AG09309 (cell line): ENCODE measurements at places on chromosomes 5 and 9.

GRCh38 chr9:129342591-129343423 lies 164.7 kb upstream of the IER5L start:
- DNase-seq, result no peak

GRCh38 chr9:107487521-107488374 lies 1.8 kb downstream of the KLF4 start:
- no peak for DNase-seq

DNA sequence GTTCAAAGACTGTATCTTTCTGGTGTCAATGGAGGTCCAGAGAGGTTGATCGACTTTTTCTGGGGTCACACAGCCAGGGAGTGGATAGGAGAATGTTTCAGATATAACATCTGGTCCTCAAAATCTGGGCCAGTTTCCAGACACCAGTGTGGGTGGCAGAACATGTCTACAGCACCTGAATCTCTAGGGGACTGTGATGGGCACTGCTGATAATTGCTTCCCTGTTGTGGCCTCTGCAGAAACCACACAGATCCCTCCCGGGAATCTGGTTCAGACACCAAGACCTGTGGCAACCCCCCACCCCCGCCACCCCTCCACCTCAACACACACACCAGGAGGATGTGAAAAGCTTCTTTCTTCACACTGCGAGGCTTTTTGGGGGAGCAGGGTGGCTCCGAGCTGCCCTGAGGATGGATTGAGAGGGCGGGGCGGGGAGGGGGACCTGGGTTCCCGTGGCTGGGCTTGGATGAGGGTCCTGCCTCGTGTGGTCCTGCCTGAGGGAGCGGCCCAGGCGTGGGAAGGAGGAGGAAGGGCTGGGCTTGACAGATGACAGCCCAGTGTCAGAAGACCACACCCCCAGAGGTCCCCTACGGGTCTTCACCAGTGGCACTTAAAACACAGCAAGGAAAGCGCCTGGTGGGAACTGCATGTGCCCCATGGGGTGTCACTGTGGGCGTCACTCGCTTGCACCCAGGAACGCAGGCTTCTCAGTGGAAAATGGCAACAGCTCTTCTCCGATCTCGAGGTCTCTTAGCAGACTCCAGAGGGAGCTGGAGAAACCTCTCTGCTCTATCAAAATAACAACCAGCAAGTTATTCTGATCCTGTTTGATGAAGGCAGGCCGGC lies 55.2 kb downstream of the TRIP13 start:
- DNase-seq, result no peak

GRCh38 chr5:21844960-21845359 lies 1008.2 kb downstream of the CDH12 start:
- no peak for DNase-seq

DNA sequence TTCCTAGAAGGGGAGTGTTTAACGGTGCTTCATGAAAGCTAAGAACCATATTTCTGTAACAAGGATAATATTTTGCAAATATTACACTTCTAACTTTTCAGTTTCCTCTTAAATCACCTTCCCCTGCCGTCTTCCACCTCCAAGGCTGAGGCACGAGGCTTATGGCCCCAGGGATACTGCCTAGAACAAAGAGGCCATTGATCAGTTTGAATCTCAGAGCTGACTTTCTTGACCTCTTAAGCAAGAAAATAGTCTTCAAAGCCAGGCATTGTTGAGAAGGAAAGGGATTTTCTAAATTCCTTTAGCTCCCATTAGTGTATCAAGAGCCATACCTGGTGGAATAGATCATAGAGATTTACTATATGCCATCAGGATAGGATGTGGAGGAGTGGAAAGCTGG lies 566.2 kb downstream of the BNC2 start:
- DNase-seq, result no peak

DNA sequence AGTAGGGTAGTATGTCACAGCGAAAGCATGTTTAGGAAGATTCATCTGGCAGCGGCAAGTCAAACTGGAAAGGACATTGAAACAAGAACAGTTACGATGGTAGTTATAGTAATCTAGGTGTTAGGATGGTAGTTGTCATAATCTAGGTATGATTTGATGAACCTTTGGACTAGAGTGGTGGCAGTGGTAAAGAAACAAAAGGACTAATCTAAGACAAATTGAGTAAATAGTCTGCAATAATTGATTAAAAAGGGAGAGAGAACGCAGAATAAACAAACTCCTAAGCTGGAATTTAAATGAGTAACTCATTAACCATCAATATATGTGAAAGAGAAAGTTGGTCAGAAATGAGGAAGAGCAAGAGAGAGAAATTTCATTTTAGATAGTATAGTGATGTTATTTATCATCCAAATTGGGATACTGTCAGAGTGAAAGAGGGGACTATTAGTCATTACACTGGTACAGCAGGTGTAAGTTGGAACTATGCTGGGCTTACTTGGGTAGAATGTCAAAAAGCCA lies 56.8 kb downstream of the MTREX start:
- DNase-seq, result no peak
